ENCODE measurements at places on chromosomes 12 and 14.

- ATAC-seq = no peak
Measured at GRCh38 chr14:49451938-49452337, 134.2 kb downstream of the RPS29 start.

DNA sequence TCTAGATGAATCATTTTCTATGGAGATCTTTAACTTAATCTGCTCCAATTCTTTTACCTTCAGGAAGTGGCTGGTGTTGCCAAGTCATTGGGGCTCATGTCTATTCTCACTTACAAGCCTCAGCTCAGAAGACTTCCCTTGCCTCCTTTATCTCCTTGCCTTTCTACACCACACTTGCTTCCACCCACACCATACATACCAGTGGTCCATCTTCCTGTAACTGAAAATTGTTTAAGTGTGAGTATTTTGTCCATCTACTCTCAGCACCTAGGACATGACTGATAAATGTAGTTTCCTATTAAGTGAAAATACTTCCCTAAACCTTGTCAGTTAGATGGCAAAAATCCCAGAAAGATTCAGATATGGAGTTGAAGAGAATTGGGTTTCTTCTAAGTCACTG, 199.7 kb upstream of the CPNE8 start:
- ATAC-seq = no peak

DNA sequence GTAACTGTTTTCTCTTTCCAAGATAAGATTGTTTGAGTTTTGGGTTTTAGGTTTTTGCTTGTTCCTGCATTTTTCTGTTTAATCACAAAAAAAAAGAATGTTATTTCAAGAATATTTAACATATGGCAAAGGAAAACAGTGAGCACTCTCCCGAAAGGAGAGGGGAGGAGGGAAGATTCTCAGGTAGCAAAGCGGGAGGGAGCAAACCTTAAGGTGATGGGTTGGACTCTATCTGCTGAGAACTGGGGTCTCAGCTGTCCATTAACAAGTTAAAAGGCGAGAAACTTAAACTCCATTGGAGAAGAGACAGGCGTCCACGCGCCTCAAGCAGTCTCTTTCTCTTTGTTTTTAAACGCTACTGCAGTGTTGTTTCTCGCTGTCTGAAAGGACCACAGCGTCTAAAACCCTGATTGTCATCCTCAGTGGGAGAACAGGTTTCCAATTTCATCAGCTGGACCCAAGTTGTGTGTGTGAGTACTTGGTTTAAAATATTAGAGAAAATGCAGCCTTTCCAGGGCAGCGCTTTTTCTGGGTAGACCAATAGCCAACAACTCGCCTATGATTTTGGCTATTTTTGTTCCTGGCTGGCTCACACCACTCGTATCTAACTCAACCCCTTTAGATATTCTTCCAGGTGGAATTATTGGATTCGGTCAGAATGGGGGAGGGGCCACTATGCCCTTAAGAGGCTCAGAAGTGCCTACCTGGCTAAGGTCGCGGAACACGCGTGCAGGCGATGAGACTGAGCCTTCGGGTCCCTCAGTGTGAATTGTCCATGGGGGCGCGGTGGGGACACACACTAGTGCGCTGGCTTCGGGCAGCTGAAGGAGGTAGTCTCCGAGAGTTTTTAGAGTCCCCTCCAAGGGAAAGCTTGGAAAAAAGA, 8.2 kb downstream of the SIX1 start:
- no peak for ATAC-seq

DNA sequence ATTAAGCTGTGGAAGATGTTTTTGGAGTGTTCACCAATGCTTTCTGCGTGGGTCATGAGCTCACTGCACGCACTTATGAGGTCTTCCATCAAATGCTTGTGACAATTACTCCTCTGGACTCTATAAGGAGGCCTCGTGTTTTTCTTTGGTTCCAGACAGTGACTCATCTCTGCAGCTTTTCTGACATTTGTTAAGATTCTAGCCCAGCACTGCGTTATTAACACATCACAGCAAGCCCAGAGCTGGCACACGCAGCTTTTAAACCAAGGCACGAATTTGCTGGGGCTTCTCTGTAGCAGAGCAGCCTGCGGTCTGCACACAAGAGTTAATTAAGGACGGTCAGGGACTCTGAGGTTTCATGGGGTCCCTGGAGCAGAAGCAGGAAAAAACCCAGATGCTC, 16.9 kb downstream of the MEG3 start:
- ATAC-seq = no peak

DNA sequence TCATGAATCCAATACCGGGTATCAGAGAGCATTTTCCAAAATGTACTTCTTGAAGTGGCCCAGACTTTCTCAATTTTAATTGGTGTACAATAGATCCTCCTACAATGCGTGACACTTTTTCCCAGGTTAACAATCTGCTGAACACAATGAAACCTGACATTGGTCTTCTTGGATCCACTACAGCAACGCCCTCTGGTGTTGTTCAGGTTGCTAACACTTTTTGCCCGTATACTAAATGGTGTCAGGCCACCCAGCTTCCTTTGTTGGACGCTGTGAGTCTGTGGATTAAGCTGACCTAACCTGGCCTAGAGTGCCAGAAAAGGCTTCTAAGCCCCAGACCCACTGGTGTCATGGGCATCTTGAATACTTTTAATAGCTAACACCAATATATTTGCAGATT, 89.2 kb downstream of the KCNK10 start:
- ATAC-seq = no peak

- ATAC-seq = no peak
Measured at GRCh38 chr12:116919706-116920485, 9.1 kb downstream of the FBXW8 start.

- no peak for ATAC-seq
Measured at GRCh38 chr14:94903883-94904282, 134.0 kb upstream of the GSC start.

DNA sequence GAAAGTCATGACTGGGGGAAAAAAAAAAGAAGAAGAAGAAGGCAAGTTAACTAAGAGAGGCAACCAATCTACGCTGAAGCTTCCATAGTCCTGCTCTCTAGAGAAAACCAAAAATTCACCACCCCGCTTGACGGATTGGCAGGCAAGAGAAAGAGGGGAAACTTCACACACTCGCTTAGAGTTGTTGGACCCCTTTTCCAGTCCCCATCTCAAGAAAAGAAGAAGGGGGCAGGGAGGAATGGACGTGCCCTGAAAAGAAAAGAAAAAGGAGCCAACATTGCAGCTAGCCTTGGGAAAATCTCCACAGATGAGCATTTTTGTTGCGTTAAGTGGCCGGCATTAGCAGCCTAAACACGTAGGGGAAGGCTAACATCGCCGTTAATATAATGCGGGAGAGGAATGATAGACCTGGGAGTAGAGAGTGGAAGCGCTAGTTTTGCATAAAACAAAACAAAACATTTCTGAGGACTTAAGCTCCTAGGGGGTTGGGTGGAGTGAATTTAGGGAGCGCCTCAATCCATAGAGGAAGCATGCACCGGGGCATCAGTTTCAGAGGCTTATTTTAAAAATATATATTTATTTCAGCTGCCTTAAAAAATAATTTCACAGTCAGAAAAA, 11.3 kb upstream of the FOXG1 start:
- ATAC-seq = no peak

- ATAC-seq = no peak
Measured at GRCh38 chr14:32593290-32593942, 264.3 kb downstream of the AKAP6 start.

GRCh38 chr12:113340061-113340460, 5.2 kb upstream of the SLC8B1 start:
- no peak for ATAC-seq

DNA sequence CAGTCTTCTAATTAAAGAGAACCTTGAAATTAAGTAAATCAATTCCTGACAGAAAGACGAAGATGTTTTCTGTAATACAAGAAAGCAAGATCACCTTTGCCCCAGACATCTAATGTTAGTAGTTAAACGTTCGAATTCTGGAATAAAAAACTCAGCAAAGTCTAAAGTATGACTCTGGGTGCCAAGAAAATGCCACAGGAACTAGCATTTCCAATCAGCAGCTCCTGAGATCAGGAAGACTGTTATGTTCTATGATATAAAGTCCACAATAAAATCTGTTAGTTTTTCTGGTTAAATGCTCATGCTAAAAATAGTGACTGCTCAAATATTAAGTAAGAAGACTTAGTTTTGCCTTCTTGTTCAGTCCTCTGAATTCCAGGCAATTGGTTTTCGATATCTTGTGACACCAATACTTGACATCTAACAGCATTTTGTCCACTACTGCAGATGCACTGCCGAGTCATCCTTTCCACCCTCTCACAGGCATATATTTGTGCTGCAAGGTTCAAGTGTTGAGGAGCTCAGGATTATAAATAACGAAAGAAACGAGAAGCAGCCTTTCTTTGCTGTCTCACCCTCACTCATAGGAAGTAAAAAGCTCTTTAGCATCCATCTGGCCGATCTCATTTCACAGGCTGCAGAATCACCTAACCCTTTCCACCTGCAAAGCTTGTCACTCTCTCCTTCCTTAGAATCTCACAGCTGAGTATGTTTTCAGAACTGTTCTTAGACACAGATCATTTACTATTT, 32.0 kb downstream of the SSH1 start:
- ATAC-seq = peak; percentile 50

DNA sequence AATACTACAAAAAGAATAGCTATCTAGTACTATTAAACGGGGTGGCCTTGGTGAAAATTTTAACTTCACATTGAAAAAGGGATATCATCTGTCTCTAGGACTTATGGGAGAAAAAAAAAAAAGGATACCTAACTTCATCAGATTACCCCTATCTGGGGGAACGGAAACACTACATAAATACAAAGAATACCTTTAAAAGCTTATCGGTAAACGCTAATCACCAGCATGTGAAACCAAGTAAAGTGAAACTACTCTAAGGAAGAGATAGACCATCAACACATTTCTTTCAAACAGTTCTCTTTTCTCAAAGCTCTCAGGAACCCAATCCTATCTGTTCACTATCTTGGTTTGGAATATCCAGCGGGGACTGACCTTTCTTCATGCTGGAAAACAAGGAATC, 3.5 kb downstream of the KICS2 start:
- no peak for ATAC-seq

DNA sequence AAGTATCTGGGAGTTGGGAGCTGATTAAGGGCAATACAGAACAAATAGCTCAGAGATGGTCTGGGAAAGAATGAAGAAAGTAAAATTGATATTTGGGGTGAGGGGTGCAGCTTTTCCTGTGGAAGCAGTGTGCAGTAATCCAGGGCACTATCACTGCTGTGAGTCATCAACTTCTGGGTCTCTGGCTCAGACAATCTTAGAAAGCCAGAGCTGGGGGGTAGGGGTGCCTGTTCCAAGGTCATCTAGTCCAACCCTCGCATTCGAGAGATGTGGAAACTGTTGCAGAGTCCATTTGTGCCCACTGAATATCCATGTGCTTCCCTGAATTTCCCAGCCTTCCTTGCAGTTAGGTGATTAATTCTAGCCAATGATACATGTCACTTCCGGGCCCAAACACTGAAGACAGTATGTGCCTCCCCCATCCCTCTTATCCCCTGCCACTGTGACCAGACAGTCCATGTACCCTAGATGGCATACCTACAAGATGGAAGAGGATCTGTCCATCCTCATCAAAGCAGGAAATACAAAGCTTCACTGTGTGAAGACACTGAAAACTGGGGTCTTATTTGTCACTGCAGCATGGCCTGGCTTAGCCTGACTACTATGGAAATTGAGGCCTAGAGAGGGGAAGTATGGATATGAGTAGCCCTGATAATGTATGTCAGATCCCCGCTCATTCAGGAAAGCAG, 51.9 kb downstream of the ZFP36L1 start:
- no peak for ATAC-seq

DNA sequence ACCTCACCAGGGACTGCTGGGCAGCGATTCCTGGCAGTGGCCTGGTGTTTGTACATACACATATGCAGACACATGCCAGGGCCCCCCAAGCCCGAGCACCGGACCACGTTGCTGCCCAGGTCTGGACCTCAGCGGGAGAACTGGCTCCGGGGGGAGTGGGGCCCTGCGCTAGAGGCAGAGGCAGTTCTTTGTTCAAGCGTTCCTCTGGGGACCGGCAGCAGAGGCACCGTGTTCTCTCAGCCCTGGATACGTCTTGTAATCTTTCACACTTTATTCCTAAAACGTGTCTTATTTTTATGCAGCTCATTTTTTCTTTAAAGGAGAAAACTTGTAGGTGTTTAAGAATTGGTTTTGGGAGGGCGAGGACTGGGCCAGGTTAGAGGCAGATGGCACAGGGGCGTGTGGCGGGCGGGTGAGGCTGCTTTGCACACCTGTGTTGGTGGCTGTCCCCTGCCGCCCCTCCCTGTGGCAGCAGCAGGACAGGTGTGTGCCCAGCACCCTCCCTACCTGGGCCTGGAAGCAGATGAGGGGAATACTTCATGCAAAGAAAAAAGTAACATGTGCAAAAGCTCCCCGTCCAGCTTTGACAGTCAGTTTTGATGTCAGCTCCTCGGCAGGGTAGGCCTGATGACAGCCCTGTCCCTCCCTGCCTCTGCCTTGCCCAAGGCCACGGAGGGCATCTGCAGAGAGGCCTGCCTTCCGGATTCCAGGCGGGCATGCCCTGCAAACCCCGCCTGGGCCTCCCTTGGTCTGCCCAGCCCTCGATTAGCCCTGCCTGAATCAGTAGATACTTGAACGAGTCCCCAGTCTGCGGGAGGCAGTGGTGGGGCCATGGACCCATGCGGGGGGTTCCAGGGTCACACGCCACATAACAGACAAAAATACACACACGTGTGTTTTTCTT, 7.0 kb upstream of the PUS1 start:
- no peak for ATAC-seq

DNA sequence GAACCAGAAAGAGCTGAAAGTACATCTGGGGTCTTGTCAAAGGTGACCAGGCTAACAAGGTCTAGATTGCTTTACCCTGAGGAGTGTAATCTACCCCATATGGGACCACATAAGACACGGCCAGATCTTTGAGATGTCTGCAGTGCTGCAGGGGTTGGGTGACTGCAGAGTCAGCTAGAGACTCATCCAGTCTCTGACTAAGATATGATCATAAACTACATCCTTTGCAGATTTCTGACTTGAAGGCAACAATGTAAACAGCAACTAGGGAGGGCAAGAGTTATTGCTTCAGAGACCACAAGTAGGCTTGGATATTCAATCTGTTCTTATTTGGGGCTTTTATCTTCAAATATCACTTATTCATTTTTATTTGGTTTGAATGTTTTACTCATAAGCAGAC, 1080.5 kb upstream of the FOXG1 start:
- ATAC-seq = no peak

- no peak for ATAC-seq
Measured at GRCh38 chr12:12770262-12770661, 15.2 kb upstream of the APOLD1 start.

- ATAC-seq = no peak
Measured at GRCh38 chr14:75537071-75537470, 14.8 kb downstream of the BATF start.

GRCh38 chr14:74531467-74531866, 37.9 kb downstream of the ISCA2 start:
- ATAC-seq = peak; percentile 46

- ATAC-seq = peak; percentile 4
Measured at GRCh38 chr12:47820631-47821345, 1.1 kb upstream of the HDAC7 start.

- ATAC-seq = no peak
Measured at GRCh38 chr12:126337556-126338441, 1272.6 kb downstream of the AACS start.

Measured in activated T-helper 17 cell treated with anti-CD3 and anti-CD28 coated beads, Interleukin-2, amount 50 U/mL, for 72 hours (primary cell).